Upper lobe of right lung (tissue), 1 donor: ENCODE measurements at places on chromosomes 7 and 10.

DNA sequence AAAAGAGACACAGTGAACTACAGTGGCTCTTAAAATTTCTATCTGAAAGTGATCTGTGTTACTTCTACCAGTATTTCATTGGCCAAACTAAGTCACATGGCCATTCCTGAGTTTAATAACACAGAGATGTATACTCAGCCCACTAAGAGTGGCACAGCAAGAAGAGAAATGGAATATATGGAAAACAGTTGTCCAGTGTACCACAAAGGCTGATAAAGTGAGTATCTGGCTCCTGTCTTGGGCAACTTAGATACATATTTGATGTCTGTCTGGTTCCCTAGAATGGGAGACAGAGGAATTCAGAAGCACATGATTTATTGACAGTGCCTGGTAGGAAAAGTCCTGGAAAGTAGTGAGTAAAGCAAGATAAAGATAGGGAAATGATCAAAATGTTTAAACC lies 10.1 kb upstream of the PON1 start:
- DNase-seq = no peak

DNA sequence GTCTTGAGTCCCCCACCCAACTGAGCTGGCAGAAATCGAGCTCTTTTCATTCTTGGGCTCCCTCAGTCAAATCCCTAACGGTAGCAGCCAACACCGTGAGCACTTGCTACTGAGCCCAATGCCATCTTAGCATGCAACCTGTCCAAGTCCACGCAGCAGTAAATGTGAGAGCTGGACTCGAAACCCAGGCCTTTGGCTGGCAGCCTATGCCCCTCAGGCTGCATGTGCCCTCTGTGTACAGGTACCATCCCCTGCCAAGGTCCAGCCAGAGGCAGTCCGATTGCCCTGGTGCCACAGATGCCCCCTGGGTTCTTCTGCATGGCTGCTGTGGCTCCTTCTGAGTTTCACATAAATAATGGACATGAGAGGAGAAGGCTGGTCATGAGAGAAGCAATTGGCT lies 1.2 kb upstream of the TMEM273 start:
- DNase-seq = no peak

- DNase-seq = no peak
These were observed 10.4 kb downstream of the ALDH18A1 start for GRCh38 chr10:95646160-95646559.

- no peak for DNase-seq
These were observed 6.0 kb downstream of the TAS2R40 start for GRCh38 chr7:143227806-143228205.

- DNase-seq = no peak
These were observed 70.2 kb upstream of the CUX1 start for GRCh38 chr7:101747053-101747878.

- peak; percentile 77 for DNase-seq
These were observed 1.9 kb downstream of the FOXK1 start for GRCh38 chr7:4683884-4684565.

GRCh38 chr10:66862687-66863258 lies 63.1 kb upstream of the LRRTM3 start:
- no peak for DNase-seq

DNA sequence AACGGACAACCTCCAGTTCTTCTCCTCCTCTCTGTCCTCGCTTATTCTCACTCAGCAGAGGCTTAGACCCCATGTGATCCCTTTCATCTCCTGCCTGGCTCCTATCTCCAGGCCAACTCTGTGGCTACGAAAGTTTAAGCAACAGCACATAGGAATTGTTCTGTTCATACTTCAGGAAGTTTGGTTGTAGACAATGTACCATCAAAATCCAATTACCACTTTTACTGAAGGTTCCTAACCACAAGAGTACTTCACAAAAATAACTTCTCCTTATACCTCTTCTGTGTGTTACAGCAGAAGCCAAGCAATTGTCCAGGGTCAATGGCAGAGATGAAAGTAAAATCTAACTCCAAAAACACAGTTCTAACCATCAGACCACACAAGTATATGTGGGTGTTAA lies 80.0 kb downstream of the SLC25A13 start:
- DNase-seq = no peak

- no peak for DNase-seq
These were observed 15.4 kb upstream of the CDK6 start for GRCh38 chr7:92851732-92852131.

GRCh38 chr7:108425714-108426275 lies 30.4 kb downstream of the NRCAM start:
- no peak for DNase-seq

DNA sequence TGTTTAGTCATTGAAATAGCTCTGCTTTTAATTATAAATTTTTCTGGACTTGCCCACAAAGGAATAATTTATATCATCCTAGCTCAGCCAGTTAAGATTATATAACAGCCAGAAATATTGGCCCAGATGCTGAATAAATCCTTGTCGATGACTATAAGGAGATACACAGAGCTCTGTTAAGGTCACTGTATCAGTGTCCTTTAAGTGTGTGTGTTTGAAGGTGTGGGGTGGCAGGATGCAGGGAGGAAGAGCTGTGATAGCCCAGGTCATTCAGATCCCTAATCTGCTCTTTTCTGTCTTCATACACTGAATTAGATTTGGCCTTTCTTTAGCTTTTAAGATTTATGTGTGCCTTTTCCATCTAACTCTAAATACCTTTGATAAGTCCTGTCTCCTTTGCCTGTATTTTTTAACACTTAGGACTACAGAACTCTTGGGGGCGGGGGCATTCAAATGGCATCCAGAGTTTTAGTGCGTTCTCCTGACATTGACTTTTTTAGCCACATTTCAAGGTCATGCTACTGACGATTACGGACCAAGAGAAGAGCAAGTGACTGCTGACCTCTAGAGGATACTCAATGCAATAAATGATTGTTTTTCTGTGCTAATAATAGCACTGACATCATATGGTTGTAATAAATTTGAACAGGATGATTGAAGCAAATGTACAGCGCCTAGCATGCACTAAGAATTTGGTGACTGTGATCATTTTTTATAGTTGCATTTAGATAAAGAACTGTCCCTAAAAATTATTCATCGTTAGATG lies 172.3 kb downstream of the CACNB2 start:
- no peak for DNase-seq

- no peak for DNase-seq
These were observed 97.3 kb downstream of the PPP1R9A start for GRCh38 chr7:95004618-95005247.

DNA sequence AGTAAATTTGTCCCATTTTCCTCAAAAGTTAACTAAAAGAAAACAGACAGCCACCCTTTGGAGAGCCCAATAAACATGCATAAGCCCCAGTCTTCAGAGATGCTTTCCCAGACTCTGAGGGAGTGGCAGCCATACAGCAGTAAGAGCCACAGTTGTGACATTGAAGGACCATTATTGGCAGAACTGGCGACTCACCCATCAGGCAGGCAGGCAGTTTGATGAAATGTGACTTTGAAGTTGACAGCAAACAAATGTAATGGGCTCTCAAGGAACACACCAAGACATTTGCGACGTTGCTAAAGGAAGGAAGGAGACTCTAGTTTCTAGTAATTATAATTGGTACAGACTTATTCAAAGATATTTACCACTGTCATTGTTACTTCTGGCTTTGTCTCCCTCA lies 287.5 kb upstream of the PHYHIPL start:
- DNase-seq = no peak

DNA sequence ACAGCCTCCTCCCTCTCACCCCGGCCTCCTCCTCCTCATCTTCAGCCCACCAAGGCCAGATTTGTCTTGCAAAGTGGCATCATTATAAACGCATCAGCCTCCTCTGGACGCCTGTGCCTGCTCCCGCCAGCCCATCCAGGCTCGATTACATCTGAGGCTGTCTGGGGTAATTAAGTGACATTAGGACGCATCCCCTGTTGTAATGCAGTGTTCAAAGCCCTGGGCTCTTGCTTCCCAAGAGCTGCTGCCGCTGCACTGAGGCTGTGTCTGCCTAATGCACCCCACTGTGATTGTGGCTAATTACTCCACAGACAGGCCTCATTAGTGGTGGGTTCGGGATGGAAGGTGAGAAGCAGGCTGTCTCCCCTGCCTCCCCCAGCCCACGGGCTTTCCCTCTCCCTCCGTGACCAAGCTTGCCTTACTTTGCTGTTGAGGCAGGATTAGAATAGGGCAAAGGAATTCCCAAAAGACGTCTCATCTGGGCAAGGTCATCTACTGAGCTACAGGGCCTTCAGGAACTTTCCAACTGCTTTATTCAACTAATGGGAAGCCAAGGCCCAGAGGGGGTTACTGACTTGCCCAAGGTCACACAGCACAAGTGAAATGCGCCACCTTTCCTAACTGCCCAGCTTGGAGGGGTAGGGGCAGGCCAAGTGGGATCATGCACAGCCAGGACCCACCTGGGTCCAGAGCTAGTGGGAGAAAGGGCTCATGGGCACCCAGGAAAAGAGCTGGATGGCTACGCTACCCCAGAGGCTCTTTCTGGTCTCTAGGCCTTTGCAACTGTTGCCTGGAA lies 66.2 kb upstream of the PCBD1 start:
- no peak for DNase-seq

GRCh38 chr10:131203456-131204357 lies 107.8 kb downstream of the TCERG1L start:
- no peak for DNase-seq

DNA sequence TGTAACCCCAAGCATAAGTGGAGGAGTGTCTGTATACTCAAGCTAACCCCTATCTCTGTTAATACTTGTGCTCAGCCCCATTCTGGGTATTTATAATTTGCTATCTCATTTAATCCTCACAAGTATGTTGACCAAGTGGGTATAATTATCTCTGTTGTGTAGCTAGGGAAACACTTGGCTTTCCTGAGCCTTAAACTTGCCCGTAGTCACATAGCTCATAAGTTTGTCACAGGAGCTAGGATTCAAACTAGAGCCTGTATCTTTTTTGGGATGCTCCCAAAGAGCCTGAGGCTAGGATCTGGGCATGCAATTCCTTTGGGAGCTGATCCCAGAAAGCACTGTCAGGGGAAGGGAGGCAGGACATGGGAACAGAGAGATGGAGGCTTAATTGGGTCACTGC lies 377.4 kb downstream of the GALNT17 start:
- no peak for DNase-seq

DNA sequence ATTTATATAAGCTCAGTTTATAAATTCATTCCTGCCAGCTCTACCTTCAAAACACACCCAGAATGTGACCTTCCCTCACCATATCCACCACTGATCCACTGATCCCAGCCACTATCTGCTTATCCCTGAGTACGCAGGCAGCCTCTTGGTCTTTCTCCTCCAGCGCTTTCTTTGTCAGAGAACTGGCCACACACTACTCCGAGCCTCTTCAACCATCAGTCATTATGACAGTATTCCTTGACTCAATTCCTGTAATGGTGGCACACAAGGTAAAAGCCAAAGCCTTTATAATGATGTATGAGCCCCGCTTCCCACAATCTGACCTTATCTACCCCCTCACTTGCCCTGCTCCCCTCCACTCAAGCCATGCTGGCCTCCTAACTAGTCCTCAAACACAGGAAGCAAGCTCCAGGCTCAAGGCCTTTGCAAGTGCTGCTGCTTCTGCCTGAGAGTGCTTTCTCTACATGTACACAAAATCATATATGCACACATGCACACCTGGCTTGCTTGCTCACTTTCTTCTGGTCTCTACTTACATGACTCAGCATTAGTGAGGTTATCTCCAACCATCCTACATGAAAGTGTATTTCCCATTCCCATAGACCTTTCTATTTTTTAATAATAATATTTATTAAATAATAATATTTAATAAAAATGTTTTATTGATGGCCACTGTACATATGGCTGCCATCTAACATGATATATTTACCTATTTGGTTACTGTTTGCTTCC lies 150.4 kb upstream of the FEZF1 start:
- DNase-seq = no peak

DNA sequence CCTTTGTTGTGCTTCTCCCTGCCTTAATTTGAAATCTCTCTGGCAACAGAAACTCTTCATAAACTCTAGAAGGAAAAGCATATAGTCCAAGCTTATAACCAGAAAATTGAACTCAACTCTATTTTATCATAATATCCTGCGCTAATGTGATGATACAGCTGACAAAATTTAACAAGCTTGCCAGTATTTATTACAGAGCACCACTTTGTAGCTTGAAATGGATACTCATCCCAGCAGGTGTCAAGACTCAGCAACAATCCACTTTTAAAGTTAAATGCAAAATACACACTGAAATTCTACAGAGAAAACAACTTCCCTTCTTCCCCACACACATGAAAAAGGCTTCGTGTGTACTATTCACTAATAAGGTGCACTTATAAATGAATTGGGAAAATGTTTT lies 228.9 kb downstream of the AGMO start:
- no peak for DNase-seq

- DNase-seq = no peak
These were observed 274.8 kb upstream of the TAC1 start for GRCh38 chr7:97457054-97457453.

GRCh38 chr10:84510121-84510520 lies 181.7 kb downstream of the CCSER2 start:
- DNase-seq = no peak

DNA sequence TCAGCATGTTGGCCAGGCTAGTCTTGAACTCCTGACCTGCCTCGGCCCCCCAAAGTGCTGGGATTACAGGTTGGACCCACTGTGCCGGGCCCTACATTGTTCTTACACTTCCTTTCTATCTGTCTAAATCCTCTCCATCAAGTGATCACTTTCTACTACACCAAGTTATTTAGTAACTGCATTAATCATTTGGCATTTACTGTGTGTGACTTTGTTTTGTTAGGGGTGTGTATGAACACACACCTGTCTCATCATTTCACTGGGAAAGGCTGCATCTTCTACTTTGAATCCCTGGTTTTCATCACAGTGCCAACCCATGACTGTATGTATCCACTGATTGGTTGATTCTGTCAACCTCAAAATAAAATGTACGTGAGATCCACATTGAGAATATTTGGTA lies 23.0 kb upstream of the CCDC71L start:
- DNase-seq = no peak

GRCh38 chr10:8405596-8405995 lies 351.1 kb downstream of the GATA3 start:
- no peak for DNase-seq

DNA sequence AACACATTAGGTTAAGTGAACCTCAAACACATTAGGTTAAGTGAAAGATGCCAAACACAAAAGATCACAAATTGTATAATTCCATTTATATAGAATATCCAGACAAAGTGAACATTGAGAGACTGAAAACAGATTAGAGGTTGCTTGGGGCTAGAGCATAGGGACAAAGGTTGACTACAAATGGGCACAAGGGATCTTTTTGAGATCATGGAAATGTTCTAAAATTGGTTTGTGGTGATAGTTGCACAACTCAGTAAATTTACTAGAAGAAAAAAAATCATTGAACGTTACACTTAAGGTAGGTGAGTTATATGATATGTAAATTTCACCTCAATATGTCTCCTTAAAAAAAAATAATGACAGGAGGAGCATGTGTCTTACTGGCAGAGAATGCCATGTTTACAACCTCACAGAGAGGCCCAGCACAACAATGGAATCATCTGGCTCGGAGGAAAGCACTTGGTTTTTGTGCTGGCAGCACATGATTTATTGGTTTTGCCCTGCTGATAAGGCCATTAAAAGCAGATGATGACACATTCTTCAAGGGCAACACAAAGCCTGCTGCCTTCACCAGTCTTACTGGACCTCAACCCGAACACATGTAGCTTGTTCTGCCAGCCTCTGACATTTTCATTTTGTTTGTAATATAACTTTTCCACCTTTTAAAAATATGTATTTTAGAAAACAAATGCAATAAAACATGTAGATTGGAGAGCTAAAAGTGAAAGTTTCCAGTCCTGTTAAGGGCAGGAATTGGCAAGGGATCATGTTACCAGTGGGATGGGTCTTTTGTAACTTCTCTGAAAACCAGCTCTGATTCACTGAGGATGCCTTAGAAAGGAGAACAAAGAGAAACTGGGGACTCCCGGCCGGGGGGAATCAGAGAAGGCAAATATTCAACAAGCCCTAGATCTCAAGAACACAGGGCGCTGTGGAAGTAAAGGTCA lies 11.9 kb upstream of the LMOD2 start:
- no peak for DNase-seq
